ENCODE measurements at places on chromosomes 4 and X.

DNA sequence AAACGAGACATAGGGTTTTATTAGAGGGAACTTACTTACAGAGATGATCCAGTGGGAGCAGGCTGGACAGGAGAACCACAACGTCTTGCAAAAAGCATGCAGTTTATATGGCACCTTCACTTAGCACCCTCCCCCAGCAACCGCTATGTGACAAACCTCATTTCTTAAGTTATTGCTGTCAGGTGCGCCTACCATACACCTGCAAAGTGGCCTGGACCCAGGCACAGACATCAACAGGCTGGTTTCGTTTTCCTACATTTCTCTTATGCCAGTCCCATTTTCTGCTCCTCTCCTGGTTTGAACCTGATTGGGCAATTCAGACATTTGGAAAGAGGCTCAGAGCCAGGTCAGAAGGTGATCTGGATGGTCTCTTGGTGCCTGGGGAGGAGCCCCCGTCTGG lies 18.3 kb downstream of the RTL5 start:
- H3K27ac ChIP-seq: no peak overlapping the region
- H3K4me1 ChIP-seq: no peaks in the 10 kb centered on the region
- H3K27me3 ChIP-seq: no peaks in the 10 kb centered on the region
- no peak for DNase-seq

DNA sequence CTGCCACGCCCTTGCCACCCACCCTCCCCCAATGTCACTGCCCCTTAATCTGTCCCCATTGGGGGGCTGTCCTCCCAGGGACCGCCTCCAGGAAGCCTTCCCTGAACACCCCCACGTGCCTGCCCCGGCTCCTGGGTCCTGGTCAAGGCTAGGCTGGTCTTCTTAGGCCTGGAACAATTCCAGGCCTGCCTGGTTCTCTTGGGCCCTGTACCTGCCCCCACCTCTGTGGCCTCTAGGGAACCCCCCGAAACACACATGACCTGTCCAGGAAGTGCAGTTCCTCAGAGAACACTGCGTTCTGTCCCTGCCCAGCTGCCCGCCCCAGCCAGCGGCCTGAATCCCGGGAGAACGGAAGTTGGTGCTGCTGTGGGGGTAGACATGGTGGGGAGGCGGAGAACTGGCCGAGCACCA lies 5.1 kb downstream of the MXD4 start:
- H3K27me3 ChIP-seq: no peaks in the 10 kb centered on the region
- peak; percentile 69 for DNase-seq
- H3K36me3 ChIP-seq: peaks cover 37% of the 10 kb centered on the region
- H3K27ac ChIP-seq: peak overlapping the region; percentile 56

DNA sequence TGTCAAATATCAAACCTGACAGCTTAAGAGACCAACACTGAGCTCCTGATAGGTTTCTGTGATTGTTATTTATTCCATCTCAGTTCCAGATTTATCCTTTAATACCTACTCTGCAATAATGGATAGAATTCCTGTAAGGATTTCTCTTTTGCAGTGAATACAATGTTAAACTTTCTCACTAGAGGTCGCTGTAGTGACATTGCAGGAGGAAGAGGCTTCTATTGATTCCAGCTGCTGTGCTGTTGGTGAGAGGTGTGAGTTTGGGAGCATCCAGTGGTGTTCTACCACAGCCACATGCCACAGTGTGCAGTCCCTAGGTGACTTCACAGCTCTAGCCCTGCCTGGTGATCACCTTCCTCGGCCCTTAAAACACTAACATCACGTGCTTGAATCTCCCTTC lies 34.6 kb upstream of the DCAF8L2 start:
- H3K4me1 ChIP-seq: no peaks in the 10 kb centered on the region
- no peaks in the 10 kb centered on the region for H3K36me3 ChIP-seq
- DNase-seq: no peak
- H3K27ac ChIP-seq: no peak overlapping the region

- H3K27me3 ChIP-seq: no peaks in the 10 kb centered on the region
- peaks cover 20% of the 10 kb centered on the region for H3K4me1 ChIP-seq
- H3K36me3 ChIP-seq: no peaks in the 10 kb centered on the region
- H3K27ac ChIP-seq: peak overlapping the region; percentile 32
Observed at GRCh38 chr4:15378062-15378461, 49.8 kb upstream of the C1QTNF7 start.

DNA sequence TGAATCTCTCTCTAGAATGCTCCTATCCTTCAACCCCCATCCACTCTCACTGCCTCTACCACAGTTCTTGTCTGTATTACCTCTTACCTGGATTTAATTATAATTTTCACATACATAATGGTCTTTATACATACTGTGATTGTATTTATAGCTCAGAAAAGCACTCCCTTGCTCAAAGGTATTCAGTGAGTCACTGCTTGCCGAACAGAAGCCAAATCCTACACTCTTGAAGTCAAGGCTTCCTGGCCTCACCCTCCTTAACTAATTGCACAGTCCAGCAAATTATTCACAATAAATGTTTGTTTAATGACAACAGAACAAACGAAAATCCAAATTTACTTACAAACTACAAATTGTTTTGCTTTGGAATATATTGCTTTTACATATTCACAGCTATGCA lies 159.5 kb downstream of the KLHL13 start:
- no peak overlapping the region for H3K4me3 ChIP-seq
- H3K4me1 ChIP-seq: no peaks in the 10 kb centered on the region
- H3K36me3 ChIP-seq: no peaks in the 10 kb centered on the region
- H3K27me3 ChIP-seq: no peaks in the 10 kb centered on the region

DNA sequence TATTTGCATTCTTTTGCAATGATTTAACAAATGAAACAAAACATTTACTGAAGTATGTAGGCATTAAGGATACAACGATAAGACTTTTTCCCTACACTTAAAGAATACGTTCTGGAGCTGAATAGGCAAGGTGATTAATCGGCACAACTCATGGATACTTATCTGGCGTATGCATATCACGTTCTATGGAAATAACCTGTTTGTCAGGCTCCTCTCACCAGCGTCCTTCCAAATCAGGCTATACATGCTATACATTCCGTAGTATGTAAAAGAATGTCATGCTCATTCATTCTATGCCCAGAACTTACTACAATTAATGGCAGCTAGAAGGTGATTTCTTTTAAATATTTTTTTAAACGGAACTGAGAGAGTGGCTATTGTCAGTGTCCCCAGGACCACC lies 25.6 kb upstream of the TCEANC start:
- no peaks in the 10 kb centered on the region for H3K36me3 ChIP-seq
- no peak overlapping the region for H3K27ac ChIP-seq
- DNase-seq: no peak

DNA sequence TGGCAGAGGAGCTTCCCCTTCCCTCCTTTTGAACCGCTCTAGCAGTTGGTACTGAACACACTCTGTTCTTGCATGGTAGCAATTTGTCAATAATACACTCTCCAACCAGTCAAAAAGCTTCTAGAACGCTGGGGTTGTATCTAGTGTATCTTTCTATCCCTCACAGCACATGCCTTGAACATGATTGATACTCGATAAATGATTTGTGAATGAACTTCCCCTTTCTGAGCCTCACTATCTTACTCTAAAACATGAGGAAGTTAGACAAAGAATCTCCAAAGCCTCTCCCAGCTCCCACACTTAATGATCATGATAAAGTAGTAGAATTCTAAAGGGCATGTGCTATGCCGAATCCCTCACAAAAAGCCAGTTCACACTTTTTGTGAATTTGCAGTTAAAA lies 64.4 kb downstream of the DLG3 start:
- DNase-seq: no peak
- H3K4me3 ChIP-seq: no peak overlapping the region
- H3K4me1 ChIP-seq: no peaks in the 10 kb centered on the region
- no peaks in the 10 kb centered on the region for H3K27me3 ChIP-seq

- DNase-seq: no peak
- H3K4me1 ChIP-seq: peaks cover 11% of the 10 kb centered on the region
- H3K4me3 ChIP-seq: no peak overlapping the region
- H3K27ac ChIP-seq: peak overlapping the region; percentile 54
- H3K36me3 ChIP-seq: no peaks in the 10 kb centered on the region
- no peaks in the 10 kb centered on the region for H3K27me3 ChIP-seq
Observed at GRCh38 chr4:184968784-184969201, 49.5 kb upstream of the HELT start.

- H3K4me1 ChIP-seq: peaks cover 8% of the 10 kb centered on the region
- no peak overlapping the region for H3K4me3 ChIP-seq
- no peak overlapping the region for H3K27ac ChIP-seq
- no peaks in the 10 kb centered on the region for H3K27me3 ChIP-seq
- H3K36me3 ChIP-seq: no peaks in the 10 kb centered on the region
Observed at GRCh38 chr4:72899214-72899613, 170.3 kb downstream of the COX18 start.

- H3K27ac ChIP-seq: no peak overlapping the region
- H3K4me3 ChIP-seq: no peak overlapping the region
- no peaks in the 10 kb centered on the region for H3K27me3 ChIP-seq
- no peaks in the 10 kb centered on the region for H3K4me1 ChIP-seq
- H3K36me3 ChIP-seq: no peaks in the 10 kb centered on the region
- no peak for DNase-seq
Observed at GRCh38 chr4:139860435-139861024, 194.9 kb downstream of the MGST2 start.

GRCh38 chr4:56198265-56198664 lies 189.0 kb downstream of the AASDH start:
- no peaks in the 10 kb centered on the region for H3K36me3 ChIP-seq
- no peak overlapping the region for H3K27ac ChIP-seq
- no peaks in the 10 kb centered on the region for H3K4me1 ChIP-seq
- no peak overlapping the region for H3K4me3 ChIP-seq

- no peaks in the 10 kb centered on the region for H3K27me3 ChIP-seq
- no peaks in the 10 kb centered on the region for H3K36me3 ChIP-seq
- H3K27ac ChIP-seq: peak overlapping the region; percentile 99
- DNase-seq: no peak
- H3K4me3 ChIP-seq: peak overlapping the region; percentile 94
- H3K4me1 ChIP-seq: peaks cover 37% of the 10 kb centered on the region
Observed at GRCh38 chr4:119211867-119212233, 663 bp upstream of the USP53 start.

- H3K27ac ChIP-seq: no peak overlapping the region
- no peak overlapping the region for H3K4me3 ChIP-seq
- no peaks in the 10 kb centered on the region for H3K4me1 ChIP-seq
- H3K36me3 ChIP-seq: no peaks in the 10 kb centered on the region
- no peak for DNase-seq
Observed at GRCh38 chrX:123223859-123224258, 39.8 kb downstream of the GRIA3 start.

GRCh38 chr4:145388043-145388442 lies 93.6 kb upstream of the SMAD1 start:
- no peak overlapping the region for H3K27ac ChIP-seq
- no peaks in the 10 kb centered on the region for H3K27me3 ChIP-seq
- no peak overlapping the region for H3K4me3 ChIP-seq
- DNase-seq: no peak
- H3K4me1 ChIP-seq: no peaks in the 10 kb centered on the region
- no peaks in the 10 kb centered on the region for H3K36me3 ChIP-seq

GRCh38 chrX:15916704-15917084 lies 62.1 kb upstream of the AP1S2 start:
- no peak for DNase-seq
- H3K4me1 ChIP-seq: no peaks in the 10 kb centered on the region
- no peaks in the 10 kb centered on the region for H3K36me3 ChIP-seq
- no peaks in the 10 kb centered on the region for H3K27me3 ChIP-seq
- H3K4me3 ChIP-seq: no peak overlapping the region

Measured in suprapubic skin (tissue), 4 donors.